ENCODE measurements at places on chromosomes 3 and 15.

- no peak for DNase-seq
Measured at GRCh38 chr3:196966526-196967401, 1.9 kb downstream of the PIGZ start.

- DNase-seq: no peak
Measured at GRCh38 chr3:172232579-172233212, 193.3 kb downstream of the FNDC3B start.

GRCh38 chr15:72404841-72405240, 6.7 kb downstream of the TMEM202 start:
- no peak for DNase-seq

DNA sequence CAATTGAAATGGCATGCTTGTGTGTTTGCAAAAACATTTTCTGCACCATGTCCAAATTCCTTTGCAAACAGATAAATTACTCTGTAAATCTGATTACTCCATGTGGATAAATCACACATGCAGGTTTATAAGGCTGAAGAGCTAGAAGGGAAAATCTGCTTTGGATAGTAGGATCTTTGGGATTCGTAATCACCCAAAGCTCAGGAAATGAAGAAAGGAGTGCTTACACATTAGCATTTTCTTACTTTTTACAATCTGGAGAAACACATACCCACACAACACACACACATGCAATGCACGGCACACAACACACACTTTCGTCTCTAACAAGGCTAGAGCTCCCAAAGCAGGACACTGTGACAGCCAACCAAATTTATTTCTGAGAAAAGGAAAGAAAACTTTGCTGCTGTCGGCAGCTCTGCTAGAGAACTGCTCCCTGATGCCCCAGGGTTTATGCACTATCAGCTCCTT, 2.1 kb downstream of the LSAMP start:
- DNase-seq: no peak

- DNase-seq: no peak
Measured at GRCh38 chr3:100260081-100260684, 609 bp upstream of the TBC1D23 start.

GRCh38 chr15:85116925-85117646, 135.4 kb downstream of the PDE8A start:
- DNase-seq: no peak

- no peak for DNase-seq
Measured at GRCh38 chr3:182083112-182083511, 371.4 kb downstream of the SOX2 start.

DNA sequence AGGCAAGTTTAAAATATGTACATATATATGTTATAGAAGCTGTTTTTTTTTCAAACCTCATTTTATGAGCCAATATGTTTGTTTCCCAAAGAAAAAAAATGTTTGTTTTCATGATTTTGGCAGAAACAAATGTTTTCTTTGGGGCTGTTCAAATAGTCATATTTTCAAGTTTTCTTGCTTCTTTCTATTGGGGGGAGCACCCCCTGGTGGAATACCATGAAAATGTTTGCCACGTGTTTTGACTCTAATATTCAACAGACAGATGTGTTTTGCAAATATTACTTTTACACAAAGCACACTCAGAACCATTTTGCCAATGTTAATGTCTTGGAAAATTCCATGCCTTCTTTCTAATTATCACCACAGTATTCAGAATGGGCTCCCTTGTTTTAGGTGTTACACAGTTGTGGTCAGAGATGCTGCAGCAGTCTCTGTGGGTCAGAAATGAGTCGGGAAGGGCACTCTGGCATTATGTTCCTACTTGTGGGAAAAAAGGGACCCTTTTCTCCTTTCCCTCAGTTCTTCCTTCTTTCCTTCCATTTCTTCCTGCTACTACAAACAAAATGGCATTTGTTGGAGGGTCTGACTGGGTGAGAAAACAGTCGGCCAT, 817.0 kb downstream of the TUSC7 start:
- no peak for DNase-seq

DNA sequence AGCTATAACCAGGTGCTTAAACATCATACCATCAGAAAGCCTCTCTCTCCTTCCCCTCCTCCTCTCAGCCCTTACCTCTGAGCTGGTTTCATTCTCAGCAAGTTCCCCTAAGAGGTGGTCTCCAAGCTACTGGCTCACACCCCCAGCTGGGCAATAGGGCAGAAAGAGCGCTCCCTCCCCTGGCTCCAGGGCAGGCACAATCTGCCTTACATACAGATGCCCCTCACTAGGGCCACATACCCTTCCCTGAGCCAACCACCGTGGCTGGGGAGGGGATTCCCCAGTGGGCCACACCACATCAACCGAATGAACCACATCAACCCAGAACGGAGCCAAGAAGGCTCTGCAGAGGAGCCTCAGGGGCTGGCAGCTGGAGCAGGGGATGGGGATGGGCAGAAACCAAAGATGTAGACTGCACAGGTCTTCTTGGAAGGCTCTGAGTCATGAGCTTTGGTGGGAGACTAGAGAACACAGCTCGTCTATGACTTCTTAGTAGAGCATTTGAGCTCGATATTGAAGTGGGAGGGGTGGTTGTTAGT, 4.6 kb upstream of the FBLN2 start:
- DNase-seq: no peak

DNA sequence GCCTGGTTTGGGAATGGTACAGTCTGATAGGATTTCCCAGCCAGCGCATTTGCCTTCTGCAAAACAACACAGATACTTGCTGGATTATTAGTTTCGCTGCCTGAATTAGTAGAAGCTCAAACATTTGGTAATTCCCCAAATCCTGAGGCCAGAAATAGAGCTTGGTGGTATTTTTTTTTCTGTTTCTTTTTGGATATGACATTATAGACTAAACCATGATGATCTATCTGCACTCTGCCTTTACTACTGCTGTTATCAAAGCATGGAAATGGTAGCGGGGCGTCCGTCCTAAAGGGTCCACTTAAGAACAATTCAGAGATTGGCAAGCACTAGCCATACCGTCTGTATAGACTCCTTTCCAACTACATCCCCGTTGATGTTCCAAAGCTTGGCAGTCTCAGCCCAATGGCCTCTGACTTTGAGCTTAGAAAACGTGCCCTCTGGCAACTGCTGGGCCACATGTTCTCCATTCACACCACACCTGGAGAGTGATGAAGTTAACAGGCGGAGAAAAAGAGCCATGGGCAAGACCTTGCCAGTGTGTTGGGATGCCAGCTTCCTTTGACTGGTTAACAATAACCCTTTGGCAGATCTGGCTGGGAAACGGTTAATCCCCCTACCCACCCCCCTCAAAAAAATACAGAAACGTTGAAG, 241.0 kb upstream of the NR2F2 start:
- DNase-seq: no peak

GRCh38 chr3:14230729-14231128, 52.1 kb downstream of the LSM3 start:
- no peak for DNase-seq

GRCh38 chr3:97793420-97794019, 28.3 kb upstream of the CRYBG3 start:
- no peak for DNase-seq

DNA sequence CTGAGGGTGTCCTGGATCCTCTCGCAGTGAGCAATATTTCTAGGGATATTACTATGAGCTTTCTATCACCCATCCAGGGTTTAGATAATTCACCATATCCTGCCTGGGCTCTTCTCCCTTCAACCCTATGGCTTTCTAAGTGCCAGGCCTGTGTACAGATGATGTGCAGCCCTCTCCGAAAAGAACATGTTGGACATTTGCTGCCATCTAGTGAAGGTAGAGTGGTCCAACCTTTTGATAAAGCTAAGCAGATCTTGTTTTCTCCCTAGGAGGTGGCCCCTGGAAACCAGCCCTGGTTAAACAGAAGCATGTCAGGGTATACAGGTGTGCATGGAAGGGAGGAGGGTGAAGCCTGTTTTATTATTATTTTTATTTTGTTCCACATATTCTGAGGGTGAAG, 27.9 kb upstream of the SCN10A start:
- no peak for DNase-seq

DNA sequence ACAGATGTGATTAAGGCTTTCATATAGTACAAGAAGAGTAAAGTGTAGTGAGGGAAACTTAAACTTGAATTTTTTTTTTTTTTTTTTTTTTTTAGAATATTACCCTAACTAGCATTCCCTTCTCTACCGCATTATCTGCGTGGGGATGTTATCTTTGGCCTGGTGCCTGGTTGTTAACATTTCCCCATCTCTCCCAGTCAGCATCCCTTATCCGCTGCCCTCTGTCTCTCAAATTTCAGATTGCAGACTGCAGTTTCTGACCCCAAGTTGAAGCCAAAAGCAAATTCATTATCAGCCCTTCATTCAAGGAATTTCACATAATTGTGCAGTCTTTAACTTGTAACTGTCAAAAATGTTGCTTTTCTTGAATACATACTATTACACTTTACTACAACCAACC, 353.0 kb downstream of the PLOD2 start:
- no peak for DNase-seq

GRCh38 chr3:125246237-125246636, 33.7 kb upstream of the SLC12A8 start:
- no peak for DNase-seq

DNA sequence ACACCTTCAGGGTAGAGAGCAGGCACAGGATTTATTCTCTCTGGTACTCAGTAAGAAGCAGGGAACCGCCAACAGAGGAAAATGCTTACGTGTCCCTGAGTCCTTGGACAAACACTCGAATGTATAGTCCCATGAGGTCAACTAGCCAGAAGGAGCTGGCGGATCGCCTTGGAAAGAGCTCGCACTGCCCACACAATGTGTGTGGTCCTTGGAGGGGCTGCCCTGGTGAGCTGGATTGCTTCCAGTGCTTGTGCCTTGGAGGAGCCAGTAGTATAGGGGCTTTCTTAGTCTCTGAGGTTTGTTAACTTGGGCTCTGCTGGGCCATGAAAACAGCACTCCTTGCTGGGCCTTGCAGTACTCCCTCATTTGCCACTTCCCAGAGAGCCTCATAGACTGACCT, 40.7 kb upstream of the VILL start:
- no peak for DNase-seq

DNA sequence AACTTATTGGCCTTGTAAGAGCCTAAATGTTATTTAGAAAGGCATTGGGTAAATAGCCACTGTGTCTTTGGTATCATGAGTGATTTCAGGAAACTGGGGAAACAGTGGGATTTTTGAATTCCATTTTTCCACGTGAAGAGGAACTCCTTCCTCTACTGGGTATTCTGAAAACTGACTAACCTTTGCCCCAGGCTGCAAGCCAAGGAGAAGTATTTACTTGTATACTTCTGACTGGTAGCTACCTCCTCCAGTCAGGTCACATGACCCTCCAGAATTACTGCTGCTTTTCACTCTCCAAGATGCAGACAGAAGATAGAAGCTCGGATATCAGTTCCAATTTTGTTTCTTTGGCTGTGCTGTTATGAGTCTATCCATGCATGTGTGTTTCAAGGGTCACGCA, 50.9 kb upstream of the MAP3K13 start:
- DNase-seq: no peak

DNA sequence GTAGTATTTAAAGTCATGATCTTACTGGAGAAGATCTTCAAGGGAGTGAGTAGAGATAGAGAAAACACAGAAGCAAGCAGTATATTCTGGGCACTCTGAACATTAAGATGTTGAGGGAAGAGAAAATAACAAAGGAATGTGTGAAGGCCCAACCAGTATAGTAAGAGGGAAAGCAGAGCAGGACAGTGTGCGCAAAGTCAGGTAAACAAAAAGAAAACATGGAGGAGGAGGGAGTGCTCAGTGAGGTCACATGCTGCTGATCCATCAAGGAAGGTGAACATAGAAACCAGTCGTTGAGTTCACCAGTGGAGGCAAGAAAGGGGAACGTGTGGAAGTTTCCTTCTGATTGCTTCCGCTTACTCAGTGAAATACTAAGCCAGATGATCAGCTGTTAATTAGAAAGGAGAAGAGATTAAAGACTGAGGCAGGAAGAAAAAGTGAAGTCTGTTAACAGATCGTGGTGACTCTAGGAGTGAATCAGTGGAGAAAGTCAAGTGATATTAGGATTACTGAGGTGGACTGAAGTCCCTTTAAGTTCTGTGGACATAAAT, 47.2 kb downstream of the OPA1 start:
- no peak for DNase-seq

DNA sequence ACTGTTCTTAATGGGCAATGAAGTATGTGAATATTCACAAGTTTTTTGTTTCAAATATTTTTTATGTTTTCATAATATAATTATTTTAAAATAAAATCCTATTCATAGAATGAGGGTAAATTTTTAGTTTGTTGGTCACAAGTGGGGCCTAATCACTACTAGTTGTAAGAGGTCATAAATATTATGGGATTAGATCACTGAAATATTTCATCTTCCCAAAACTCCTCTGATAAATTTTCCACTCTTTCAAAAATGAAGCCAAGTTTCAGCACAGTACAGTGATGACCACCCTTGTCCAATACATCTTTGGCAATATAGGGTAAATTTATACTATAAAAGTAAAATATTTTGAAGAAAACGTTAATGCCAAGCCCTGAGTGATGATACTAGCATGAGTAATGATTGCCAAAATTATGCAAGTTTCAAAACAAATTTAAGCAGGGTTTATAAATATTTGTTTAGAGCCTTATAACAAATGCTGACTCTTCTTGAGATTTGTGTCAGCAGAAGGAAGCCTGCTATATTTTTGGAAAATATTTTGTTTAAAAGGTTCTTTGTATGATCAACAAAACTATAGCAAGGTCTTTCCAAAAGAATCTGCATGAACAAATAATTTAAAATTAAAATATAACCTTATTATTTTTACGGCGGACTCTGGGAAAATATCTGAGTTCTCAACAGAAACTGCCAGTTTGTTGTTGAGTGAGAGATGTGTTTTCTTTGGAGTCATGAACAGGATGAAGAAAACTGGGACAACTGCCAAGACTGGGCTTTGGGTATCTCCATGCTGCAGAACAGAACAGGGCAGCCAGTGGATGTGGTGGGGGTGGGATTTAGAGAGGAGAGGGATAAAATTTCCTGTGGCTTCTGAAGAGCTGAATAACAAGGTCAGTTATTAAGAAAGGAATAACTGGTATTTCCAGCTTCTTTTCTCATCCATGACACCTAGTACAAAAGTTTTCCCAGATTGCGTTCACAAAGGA, 17.9 kb upstream of the TM4SF1 start:
- DNase-seq: no peak

DNA sequence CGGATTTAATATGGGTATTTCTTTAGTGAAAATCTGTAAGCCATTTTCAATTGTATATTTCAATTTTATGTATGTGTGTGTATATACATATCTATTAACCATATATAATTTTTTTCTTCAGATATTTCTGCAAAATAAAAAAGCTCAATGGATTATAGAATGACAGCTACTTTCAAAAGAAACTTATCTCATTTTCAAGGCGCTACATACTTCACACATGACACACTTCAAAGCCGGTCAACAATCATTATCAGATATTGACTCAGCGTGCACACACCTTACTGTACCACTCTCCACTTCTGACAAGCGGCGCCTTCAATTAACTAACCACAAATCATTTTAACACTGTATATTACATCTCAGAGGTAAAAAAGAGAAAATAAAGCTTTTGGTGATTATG, 39.6 kb downstream of the ATP13A3 start:
- DNase-seq: no peak

- no peak for DNase-seq
Measured at GRCh38 chr3:81947359-81947758, 185.9 kb upstream of the GBE1 start.

GRCh38 chr3:118761291-118761606, 273.4 kb downstream of the IGSF11 start:
- no peak for DNase-seq

- no peak for DNase-seq
Measured at GRCh38 chr15:61079529-61079928, 149.6 kb downstream of the RORA start.

GRCh38 chr15:97977734-97978133, 17.2 kb downstream of the ARRDC4 start:
- no peak for DNase-seq
